ENCODE measurements at places on chromosomes 6 and 20.

DNA sequence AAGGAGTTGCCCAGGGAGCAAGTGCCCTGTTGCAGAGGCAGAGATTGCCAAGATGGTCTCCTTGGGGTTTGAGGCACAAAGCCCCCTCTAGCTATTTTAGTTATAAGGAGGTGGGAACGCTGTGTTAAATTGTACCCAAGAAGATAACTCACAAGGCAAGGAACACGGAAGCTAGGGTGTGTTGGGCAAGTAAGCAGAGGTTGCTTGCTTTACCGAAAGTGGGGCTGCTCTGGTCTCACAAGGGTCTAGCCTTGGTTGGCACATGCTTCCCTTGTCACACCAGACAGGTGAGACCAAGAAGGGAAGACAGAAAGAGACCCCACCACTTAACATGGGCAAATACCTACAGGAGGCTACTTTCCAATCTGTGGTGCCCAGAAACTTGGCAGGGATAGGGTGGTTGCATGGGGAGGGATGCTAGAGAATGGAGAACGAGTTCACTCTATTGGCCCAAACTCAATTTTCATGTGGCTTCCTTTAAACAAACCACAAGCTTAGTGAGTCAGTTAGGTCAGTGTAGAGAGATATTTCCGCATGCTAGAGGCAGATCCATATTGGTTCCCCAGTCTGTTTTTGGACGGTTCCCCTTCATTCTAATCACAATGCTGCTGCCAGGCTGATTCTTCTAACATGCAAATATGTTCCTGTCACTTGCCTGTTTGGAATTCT lies 42.4 kb downstream of the PLAGL1 start:
- peak; percentile 40 for DNase-seq

GRCh38 chr20:9608639-9609340 lies 94.4 kb downstream of the LAMP5 start:
- DNase-seq: no peak

DNA sequence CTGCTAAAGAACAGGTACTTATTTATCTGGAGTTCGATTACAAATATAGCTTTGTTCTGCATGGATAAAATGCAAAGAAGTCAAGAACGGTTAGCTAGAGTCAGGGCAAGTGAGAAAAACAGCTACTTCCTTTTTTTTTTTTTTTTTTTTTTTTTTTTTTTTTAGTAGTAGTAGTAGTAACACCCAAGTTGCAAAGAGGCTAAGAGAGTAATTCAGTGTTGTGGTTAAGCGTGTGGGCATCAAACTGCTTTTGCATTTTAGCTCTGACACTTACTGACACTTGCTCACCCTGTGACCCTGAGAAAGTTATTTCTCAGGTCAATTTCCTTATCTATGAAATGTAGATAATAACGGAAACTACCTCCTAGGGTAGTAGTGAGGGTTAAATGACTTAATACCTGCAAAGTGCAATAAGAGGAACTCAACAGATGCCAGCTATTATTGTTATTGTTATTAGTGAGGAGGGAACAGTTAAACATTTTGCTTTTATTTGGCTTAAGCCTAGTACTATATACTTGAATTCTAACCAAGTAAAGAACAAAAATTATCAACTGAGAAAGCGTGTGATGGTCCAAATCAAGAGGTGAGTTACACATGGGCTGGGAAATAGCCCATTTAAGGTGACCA lies 86.7 kb upstream of the BACH2 start:
- DNase-seq: no peak

GRCh38 chr6:44002067-44002592 lies 125.1 kb downstream of the MRPL14 start:
- DNase-seq: peak; percentile 68

DNA sequence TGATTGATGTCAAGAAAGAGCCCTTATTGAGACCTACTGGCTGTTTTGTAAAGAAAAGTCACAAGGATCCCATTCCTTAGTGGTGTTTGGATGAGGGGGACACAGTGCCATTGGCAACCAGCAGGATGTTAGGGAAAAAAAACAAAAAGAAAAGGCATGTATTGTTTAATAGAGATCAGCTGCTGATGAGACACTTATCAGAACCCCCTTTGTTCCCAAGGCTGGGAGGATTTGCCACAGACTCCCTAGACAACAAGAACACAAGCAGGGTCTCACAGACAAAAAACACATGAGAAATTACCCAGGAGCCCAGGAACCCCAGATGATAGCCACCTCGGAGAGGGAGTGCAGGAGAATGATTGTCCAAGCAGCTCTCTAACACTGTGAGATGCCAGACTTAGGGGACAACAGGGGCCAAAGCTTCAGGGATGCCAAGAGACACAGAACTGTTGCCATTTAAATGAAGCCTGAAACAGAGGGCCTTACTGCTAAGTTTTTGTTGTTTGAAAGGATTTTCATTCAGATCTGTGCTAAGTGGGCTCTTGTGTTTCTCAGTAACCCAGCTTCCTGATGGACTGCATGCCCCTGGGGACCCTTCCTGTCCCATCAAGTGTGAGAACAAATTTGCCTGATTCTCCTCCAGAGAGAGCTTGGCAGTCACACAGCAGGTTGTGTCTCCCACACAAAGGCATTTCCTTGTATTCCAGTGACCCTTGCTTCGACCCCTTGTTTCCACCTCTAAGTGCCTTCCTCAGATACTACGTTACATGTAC lies 48.7 kb upstream of the HEY2 start:
- no peak for DNase-seq

GRCh38 chr6:136737374-136737844 lies 54.9 kb downstream of the MAP3K5 start:
- DNase-seq: no peak

- peak; percentile 49 for DNase-seq
Measured at GRCh38 chr20:19774135-19774933, 16.3 kb downstream of the RIN2 start.

DNA sequence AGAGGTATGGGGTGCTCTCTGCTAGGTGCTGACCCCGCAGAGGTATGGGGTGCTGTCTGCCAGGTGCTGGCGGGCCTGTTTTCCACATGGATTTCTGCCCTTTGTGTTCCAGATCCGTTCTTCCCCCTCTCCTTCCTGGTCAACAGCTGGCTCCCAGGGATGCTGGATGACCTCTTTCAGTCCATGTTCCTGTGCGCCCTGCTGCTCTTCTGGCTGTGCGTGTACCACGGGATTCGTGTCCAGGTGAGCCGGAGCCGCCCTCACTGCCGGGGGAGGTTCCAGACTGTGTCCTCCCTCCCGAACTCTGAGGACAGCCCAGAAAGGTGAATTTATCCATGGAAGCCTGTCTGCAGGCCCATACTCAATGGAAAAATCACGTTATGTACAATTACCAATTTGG lies 36.3 kb downstream of the DYNLT1 start:
- DNase-seq: no peak

DNA sequence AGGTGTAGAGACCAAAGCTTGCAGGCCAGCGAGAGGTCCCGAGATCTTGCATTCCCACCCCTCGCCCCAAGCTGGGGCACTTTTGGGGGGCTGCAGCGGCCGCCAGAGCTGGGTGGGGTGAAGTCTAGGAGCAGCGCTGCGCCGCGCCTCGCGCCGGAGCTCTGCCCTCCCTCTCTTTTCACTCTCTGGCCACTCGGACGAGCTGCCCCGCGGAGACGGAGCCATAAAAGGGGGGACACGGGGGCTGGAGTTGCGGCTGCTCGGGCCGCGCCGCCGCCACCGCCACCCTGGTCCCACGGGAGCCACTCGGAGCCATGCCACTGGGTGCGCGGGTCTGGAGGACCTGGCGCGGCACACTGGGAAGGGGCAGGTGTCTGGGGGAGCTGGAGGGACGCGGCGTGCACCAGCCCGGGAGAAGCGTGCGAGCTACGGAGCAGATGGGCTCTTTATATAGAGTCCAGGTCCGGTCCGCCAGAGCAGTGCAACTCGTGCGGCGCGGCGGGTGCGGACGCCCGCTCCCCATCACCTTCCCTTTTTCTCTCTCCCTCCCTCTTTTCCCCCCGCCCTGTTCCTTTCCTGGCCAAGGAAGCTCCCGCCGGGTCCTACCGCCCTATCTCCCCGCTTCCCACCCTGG lies 687 bp upstream of the HTR1B start:
- DNase-seq: peak; percentile 58

DNA sequence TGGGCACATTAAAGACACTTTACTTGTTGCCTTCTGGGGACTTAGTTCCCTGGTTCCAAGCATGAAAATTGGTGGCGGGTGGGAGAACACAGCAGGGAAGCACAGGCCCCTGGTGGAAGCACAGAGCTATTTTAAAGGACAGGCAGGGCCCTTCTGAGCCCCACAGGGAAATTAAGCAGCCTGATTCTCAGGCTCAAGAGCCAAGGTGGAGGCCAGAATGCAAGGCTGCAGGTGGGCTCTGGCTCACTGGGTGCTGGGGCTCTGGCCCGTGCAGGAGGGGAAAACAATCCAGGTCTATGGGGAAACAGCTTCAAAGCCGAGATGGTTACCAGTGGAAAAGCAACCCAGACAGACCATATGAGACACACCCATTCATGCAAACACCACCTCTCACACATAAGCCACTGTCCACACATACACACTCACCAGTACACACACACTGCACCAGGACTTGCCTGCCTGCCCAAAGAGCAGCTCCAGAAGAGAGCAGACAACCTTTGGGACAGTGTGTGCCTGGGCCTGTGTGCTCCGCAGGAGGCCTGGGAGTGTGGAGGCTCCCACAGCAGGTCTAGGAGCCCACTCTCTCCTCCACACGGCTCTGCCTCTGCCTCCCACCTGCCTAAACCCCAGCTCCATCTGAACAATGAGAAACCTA lies 30.6 kb downstream of the TFEB start:
- no peak for DNase-seq

GRCh38 chr20:62636446-62636845 lies 5.9 kb upstream of the SLCO4A1 start:
- DNase-seq: no peak

DNA sequence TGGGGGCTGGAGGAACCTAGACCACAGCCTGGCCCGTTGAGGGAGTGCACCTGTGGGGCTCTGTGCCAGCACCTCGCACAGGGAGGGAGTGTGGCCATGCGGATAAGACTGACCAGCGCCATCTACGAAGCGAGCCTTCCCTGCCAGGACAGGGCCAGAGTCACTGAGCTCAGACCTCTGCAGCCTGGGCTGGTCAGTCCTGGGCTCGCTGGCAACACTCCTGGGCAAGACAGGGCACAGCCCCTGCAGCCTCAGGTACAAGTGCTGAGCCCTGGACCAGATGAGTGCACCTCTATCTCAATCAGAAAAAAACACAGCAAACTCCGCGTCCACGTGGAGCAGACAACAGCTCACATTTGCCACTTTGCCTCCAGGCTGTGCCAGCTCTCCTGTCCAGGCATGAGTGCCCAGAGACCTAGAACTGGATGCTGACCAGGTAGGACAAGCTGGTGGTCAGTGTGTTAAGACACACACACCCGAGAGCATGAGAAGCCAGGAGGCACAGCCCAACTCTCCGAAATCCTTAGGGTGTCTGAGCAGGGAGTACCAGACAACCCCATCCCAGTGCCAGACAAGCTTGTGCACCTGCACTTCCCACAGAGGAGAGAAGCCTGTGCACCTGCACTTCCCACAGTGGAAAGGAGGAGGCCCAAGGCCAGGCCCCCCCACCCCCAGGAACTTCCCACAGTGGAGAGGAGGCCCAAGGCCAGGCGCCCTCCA lies 4.9 kb downstream of the ARFRP1 start:
- no peak for DNase-seq

- peak; percentile 16 for DNase-seq
Measured at GRCh38 chr6:130560231-130560630, 194.4 kb downstream of the TMEM200A start.

DNA sequence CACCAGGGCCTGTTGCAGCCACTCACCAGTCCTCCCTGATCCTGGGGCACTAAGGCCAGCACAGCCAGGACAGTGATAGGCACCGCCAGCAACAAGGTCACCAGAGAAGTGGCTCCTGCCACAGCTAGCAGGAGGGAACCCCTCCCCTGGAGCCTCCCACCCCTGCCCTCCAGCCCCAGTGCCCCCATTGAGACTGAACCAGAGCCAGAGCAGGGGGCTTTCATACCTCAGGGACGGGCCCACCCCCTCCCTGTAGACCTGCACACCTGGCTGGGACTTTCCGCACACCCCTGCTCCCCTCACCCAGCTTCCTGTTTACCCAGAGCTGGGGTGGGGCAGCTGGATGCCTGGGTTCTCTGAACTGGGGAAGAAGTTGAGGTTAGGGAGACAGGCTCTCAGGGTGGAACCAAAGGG lies at the start of gene LTB:
Gene LTB, minus strand, starts transcription at position 195 of the 414 bp plus-strand sequence. Its CDS starts 7 bp downstream, at position 188.
- no peak for DNase-seq

DNA sequence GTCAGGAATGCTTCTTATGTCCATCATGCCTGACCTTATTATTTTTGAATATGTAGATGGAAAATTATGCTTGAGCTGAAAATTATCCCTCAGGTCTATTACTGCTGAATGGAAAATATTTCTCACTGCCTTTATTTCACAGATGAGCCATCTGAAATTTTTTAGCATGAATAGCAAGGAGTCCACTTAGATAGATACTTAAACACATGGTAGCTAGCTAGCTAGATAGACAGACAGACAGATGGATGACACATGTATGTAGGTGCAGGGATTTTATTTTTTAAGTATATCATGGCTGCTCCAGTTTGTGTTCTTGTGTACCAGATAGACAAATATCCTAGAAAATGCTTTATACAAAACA lies 645.0 kb downstream of the MMUT start:
- DNase-seq: no peak

- DNase-seq: no peak
Measured at GRCh38 chr20:50664254-50664653, 27.1 kb downstream of the RIPOR3 start.

GRCh38 chr20:54221996-54222890 lies 14.4 kb downstream of the PFDN4 start:
- no peak for DNase-seq

DNA sequence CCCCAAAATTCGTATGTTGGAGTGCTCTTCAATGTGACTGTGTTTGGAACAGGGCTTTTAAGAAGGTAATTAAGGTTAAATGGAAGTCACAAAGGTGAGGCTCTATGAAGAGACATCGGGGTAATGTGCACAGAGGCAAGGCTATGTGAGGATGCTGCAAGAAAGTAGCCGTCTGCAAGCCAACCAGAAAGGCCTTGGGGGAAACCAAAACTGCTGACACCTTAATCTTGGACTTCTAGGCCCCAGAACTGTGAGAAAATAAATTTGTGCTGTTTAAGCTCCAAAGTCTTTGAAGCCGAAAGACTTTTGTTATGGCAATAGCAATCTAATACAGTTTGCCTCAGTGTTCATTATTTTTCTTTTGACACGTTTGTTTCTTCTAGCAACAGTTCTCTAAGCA lies 2.4 kb upstream of the IRAK1BP1 start:
- no peak for DNase-seq

- DNase-seq: peak; percentile 62
Measured at GRCh38 chr6:26420688-26421171, 18.7 kb downstream of the BTN3A1 start.

GRCh38 chr6:105189026-105189820 lies 9.4 kb upstream of the POPDC3 start:
- no peak for DNase-seq

- DNase-seq: peak; percentile 94
Measured at GRCh38 chr6:37531026-37531425, 31.3 kb upstream of the CCDC167 start.

DNA sequence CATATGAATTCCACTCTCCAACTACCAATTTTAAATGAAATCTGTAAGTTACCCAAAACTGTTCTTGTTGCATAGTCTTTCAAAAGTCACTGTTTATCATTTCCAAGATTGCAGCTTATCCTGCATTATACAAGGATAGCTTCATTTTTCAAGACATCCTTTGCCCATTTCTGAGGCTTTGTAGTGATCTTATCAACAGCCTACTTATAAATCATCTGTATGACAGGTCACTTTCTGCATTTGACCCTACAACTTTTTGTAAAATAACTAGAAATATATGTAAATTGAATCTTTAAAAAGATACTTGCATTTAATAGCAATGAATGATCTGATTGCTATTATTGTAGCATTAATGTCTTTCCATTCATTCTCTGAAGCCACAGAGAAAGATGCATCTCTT lies 521.1 kb downstream of the UTRN start:
- DNase-seq: no peak

GRCh38 chr6:112665114-112665513 lies 318.0 kb downstream of the RFPL4B start:
- peak; percentile 73 for DNase-seq

Measured in fibroblast of skin of back (primary cell).